H9 (cell line): ENCODE measurements at places on chromosomes 16 and 17.

- DNase-seq: no peak
Observed at GRCh38 chr17:37088459-37088858, 139.7 kb downstream of the AATF start.

DNA sequence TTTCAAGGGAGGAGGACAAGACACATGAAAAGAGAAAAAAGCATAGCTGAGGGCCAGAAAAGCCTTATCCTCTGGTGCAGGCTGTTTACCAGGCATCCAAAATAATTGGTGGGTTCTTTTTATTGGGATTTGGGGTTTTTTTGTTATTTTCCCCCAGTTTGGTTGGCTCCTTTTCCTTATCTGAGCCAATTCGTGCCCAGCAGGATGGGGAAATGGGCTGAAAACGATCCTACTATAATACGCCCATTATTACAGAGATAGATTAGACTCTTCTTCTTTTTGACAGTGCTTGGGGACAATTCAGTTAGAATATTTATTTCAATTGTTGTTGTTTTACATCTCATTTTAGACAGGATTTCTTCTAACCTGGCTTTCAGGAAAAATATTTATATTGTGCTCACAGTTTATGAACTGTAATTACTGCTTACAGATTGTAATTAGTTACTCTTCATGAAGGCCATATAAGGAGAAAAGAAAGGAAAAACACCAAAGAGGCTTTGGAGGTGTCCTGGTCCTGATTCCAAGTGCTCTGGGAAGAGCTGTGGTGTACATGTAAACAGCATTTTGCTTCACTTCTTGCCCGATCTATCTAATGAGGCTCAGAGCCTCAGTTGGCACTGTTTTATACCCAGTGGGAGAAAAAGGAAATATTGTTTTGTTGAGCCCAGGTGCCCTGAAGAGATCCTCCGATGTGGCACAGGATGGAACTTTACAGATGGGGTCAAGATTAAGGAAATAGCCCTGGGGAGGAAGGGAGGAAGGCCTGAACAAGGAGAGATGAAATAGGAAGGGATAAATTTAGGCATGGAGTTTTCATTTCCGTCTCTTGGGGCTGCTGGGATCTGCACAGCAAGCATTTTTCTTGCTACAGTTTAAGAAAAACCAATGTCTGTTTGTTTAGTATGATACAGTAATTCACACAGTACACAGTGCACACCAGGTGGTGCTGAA is 611 bp upstream of the ANKRD40 start:
- no peak for DNase-seq

DNA sequence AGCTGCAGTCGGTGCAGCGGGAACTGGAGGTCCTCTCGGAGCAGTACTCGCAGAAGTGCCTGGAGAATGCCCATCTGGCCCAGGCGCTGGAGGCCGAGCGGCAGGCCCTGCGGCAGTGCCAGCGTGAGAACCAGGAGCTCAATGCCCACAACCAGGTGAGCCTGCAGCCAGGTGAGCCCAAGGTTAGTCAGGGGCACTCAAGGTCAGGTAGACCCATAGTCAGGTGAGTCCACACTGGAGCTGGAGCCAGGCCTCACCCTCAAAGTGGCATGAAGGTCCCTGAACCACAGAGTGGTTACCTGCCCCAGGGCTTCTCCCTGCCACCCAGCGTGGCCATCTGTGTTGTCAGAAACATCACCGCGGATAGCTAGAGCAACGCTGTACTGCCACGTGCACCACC is 32.2 kb downstream of the PLD6 start:
- DNase-seq: no peak

DNA sequence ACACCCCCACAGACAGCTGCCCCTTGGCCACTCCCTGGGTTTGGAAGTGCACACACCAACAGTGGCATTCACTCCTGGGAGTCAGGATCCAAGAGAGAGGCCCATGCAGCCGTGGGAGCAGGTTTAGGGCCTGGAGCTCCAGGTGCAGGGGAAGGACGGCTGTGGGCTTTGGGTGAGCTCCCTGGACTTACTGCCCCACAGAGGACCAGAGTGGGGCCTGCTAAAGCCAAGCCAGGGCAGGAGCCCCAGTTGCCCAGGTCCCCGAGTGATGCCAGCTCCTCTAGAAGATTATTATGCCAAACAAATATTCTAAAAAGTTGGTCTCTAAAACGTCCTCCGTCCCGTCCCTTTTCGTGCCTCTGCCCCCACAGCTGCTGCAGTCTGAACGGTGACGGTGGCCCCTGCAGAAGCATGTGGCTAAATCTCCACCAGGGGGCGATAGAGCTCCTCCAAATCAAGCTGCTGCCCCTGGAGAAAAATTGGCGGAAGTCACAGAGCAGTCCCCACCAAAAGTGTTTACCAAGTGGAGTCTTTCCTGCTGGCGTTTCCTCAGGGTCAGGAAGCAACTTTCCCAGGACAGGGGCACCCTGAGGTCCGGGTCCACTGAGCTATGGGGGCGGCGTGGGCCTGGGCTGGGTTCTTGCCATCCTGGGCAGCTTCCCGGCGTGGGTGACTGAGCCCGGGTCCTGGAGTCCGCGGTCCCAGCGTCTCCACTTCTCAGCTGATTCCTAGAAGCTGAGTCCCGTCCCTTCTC is 4.2 kb downstream of the ARMC7 start:
- peak; percentile 95 for DNase-seq

GRCh38 chr17:42695500-42695899 is 13.2 kb downstream of the CNTNAP1 start:
- DNase-seq: no peak

- DNase-seq: no peak
Observed at GRCh38 chr17:20179041-20179440, 169.9 kb downstream of the SPECC1 start.

- DNase-seq: peak; percentile 47
Observed at GRCh38 chr16:2531371-2531695, at the start of gene CEMP1. CEMP1 (minus strand) TSS chr16:2531408; CDS start chr16:2531073, 335 bp downstream.

- no peak for DNase-seq
Observed at GRCh38 chr17:2705888-2706795, 5.4 kb downstream of the CLUH start.

- DNase-seq: peak; percentile 62
Observed at GRCh38 chr16:85759631-85760419, 8.9 kb upstream of the C16orf74 start.

- DNase-seq: no peak
Observed at GRCh38 chr17:71821511-71821910, 299.3 kb upstream of the SOX9 start.

GRCh38 chr16:85717393-85718152 is 28.8 kb upstream of the GINS2 start:
- peak; percentile 75 for DNase-seq

- DNase-seq: no peak
Observed at GRCh38 chr17:57234739-57235092, 21.6 kb upstream of the MSI2 start.

GRCh38 chr17:61431594-61432311 is 20.5 kb upstream of the TBX4 start:
- no peak for DNase-seq

DNA sequence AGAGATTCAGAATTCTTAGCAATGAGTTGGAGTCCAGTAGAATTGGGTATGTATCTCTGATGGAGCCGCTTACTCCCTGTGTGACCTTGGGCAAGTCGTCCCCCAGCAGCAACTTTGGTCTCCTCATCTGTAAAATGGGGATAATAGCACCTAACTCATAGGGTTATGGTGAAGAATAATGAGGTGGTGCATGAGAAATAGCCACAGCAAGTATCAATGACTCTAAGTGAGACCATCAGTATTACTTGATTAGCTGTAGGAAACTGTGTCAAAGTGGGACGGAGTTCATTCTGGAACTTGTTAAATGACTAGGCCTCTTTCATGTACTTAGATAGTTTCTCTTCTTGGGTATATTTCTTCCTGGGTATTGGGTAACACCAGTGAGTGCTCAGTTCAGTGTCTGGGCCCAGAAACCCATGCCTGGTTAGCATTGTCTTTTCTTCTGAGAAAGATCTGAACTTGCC is 6.4 kb downstream of the PRKCB start:
- no peak for DNase-seq

GRCh38 chr16:17446661-17447060 is 24.1 kb downstream of the XYLT1 start:
- DNase-seq: no peak

GRCh38 chr17:45332989-45333701 is 16.3 kb upstream of the MAP3K14 start:
- DNase-seq: peak; percentile 40

DNA sequence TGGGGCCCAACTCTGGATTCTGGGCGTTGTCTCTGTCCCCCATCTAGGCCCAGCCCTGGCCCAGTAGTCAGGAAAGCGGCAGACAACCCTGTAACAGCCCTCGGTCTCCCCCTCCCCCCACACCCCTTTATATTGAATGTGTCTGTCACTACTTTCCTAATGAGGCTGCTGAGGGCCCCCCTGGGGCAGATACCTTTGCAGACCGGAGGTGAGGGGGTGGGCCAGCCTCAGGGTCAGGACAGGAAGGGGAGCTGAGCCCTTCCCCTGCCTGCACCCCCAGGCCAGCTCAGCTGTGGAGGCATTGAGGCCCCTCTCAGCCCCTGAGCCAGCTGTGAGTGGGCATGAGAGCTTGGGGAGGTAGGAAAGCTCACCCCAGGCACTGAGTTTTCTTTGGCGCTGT is 17.1 kb downstream of the RAI1 start:
- peak; percentile 62 for DNase-seq

GRCh38 chr17:8074554-8074953 is 13.0 kb downstream of the ALOX12B start:
- no peak for DNase-seq

DNA sequence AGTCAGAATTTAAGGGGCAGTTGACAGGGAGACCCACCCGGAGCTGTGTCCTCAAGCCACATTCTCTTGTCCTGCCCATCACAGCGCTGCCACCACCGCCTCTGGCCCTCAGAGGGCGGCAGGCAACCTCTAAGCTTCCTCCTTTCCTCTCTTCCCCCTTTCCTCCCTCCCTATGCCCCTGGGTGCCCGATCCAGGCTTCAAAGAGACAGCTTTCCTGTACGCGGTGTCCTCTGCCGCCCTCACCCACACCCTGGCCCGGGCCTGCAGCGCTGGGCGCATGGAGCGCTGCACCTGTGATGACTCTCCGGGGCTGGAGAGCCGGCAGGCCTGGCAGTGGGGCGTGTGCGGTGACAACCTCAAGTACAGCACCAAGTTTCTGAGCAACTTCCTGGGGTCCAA is 23.5 kb downstream of the WNT9B start:
- DNase-seq: no peak

DNA sequence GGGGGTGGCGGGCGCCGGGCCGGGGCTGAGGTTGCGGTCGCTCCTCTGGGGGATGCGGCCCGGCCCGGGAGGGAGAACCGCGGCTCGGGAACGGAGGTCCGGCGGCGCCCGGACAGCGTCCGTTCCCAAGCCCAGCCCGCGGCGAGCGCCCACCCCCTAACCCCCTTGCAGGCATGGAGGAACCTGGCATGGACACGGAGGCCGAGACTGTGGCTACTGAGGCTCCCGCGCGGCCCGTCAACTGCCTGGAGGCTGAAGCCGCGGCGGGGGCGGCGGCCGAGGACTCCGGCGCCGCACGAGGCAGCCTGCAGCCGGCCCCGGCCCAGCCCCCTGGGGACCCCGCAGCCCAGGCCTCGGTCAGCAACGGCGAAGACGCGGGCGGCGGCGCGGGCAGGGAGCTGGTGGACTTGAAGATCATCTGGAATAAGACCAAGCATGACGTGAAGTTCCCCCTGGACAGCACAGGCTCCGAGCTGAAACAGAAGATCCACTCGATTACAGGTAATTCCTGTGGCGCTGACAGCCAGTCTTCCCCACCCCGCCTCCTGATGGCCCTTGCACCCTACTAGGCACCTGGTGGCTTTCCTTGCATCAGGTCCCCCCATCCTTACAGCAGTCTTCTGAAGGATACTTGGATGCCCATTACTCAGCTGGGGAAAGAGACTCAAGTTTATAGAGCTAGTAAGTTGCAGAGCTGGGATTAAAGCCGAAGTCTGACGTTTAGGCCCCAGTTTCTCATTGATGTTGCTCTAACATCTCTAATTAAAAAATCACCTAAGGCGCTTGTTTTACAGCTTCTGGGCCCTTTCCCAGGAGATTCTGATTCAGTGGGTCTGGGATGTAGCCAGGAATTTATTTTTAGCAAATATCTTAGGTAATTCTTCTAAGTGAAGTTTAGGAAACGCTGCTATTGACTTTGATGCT is 514 bp downstream of the UBFD1 start:
- peak; percentile 42 for DNase-seq

DNA sequence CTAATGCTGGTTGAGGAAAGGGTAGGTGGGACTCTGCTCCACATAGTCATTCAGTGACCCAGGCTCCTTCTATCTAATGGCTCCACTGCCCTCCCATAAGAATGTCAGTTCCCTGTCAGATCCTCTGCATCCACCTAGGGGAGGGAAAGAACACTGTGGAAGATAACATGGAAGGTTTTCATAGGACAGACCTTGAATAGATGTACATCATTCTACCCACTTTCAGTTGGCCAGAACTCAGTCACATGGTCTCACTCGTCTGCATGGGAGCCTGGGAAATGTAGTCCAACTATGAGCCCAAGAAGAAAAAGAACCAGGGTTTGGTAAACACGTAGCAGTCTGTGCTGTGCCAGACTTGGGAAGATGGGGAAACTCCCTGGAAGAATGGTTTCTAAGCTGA is 27.1 kb upstream of the SCNN1B start:
- DNase-seq: peak; percentile 48

GRCh38 chr17:82334622-82335394 is 1.2 kb upstream of the SECTM1 start:
- DNase-seq: no peak
